Left hindlimb (tissue), 1 donor: ENCODE measurements at places on chromosomes 7 and 10.

DNA sequence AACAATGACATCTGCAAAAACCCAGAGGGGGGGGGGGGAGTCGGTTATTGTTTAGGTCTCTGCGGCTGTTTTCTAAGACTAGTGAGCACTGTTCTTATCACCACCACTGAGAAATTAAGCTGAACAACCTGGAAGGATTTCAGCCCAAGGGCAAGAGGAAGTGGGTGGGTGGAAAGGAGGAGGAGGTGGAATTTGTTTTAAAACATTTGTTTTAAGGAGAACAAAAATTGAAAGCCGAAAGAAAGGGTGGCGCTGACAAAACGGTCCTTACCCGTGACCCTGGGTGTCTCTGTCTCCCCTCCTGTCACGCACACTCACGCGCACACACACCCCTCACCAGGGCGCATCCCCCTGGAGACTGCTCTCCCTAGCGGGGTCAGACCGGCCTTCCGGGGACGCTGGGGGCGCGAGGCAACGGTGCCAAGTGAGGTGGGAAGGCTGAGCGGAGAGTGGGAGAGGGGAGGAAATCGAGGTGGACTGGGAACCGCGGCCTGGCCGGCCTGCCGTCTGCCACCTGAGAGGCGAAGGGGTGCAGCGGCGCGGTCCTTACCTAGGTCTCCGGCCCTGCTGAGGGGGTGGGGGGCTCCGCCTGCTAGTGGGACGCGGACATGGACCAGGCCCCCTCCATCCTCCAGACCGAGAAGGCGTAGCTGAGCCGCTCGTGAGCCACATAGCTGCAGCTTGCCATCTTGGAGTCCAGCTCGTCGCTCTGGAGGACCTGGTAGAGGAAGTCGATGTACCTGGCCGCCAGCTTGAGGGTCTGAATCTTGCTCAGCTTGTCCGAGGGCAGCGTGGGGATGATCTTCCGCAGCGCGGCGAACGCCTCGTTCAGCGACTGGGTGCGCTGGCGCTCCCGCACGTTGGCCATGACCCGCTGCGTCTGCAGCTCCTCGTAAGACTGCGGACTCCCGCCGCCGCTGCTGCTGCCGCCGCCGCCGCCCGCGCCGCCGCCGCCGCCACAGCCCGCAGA is 1.0 kb downstream of the TWIST1 start:
- DNase-seq: peak; percentile 65

DNA sequence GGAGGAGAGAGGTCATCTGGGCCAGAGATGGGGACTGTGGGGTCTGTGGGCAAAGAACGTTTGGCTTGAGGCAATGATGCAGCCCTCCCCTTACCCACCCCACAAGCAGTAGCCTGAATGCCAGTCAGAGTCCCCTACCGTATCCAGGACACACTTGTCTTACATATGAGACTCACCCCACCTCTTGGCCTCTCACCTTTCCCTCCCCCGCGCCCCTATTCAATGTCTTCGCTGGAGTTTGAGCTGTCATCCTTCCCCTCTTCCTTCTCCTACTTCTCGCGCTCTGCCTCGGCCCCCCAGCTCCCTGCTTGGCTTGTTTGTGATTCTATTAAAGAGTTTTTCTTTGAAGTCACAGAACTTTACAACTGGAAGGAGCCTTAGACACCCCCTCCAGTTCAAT is 8.9 kb downstream of the PRRT4 start:
- DNase-seq: no peak

GRCh38 chr10:59234194-59234593 is 57.8 kb downstream of the PHYHIPL start:
- DNase-seq: no peak

GRCh38 chr7:106058928-106059324 is 53.2 kb downstream of the SYPL1 start:
- no peak for DNase-seq

DNA sequence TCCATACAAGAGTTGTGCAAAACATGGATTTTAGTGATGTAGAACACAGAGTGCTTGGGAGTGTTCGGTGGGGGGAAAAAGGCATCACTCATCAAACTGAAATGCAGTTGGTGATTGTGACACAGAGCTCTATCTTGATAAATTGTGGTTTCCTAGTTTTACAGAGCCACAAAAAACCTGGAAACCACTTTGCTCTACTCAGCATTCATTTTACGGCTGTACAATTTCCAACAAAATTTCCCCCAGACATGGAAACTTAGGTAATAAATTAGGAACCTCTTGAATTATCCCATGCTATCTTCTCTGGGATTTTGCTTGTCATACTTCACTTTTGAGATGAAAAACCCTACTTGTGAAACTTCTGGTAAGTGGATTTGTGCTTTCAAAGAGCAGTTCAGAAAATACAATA is 614.9 kb upstream of the FZD8 start:
- DNase-seq: peak; percentile 27

DNA sequence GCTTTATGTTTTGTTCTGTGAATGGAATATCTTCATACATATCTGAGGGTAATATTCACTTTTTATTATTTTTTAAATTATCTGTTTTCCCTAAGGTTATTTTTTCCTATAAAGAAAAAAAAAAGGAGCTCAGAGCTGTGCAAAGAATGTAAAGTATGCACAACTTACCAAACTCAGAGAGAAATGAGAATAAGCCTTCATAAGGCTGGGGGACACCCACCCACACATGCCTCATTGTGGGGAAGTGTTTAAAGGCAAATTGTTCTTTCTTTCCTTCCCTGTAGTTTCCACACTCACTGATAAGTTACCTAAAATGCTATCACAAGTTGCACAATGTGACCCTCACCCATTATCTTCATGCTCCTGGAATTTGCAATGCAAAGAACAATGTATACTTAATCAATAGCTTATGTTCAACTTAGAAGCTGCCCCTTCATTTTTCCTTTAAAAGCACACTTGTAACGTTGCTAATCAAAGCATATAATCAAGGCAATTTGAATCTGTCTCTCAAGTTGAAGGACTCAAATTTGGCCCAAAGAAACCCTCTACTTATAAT is 108.1 kb downstream of the GNAT3 start:
- DNase-seq: no peak

DNA sequence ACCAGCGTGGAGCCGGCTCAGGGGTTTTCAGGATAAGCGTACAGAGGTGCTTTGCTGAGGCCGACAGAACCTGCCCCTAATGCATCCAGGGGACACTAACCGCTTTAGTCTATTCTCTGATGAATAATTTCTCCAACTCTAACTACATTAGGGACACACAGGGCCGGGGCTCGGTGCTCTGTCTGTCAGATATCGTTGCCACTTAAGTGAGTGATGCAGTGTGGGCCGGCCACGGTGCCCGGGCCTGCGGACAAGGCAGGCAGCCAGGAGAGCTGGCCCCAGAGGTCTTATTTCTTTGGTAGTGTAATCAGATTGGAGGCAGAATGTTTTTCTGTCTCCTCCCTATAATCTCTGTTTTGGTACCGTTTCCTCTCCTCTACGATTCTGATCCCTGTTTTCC is 62.7 kb downstream of the ADRA2A start:
- DNase-seq: no peak

GRCh38 chr10:28559618-28560017 is 26.7 kb downstream of the WAC start:
- DNase-seq: no peak

GRCh38 chr10:96740141-96740540 is 19.8 kb upstream of the PIK3AP1 start:
- no peak for DNase-seq

DNA sequence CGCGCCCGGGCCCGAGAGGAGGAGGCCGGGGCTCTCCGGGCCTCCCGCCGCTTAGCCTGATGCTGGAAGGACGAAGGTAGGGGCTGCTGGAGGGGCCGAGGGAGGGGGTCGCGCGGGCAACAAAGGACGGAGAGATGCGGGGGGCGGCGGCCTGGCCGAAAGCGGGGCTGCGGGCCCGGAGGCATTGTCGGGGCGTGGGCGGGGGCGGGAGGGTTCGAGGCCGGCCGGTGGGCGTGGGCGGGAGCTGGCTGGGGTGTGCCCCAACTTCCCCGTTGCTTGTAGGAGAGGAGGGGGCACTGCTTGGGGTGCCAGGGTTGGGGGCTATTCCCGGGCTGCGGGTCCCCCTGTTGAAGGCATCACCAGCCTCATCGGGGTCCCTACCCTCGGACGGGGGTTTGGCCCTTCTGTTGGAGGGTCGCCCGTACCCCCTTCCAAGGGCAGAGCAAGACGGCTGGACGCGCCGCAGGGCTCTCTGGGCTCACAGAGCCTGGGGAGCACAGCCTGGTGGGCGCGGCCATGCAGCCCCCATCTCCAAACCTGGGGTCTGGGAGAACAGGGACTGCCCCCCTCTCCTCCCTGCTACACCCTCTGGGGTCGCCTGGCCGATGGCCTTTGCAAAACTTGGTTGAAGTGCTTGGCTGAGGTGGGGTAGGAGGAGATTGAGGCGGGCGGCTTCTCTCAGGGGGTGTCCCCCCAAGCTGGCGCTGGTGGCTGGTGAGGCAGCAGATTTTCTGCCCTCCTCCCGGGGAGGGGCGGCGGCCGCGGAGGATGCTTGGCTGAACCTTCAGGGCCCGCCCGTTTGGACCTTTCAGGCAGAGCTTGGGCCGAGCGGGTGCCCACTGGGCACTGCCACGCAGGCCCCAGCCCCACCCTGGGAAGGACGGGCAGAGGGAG is 699 bp downstream of the CLIP2 start:
- DNase-seq: peak; percentile 63

DNA sequence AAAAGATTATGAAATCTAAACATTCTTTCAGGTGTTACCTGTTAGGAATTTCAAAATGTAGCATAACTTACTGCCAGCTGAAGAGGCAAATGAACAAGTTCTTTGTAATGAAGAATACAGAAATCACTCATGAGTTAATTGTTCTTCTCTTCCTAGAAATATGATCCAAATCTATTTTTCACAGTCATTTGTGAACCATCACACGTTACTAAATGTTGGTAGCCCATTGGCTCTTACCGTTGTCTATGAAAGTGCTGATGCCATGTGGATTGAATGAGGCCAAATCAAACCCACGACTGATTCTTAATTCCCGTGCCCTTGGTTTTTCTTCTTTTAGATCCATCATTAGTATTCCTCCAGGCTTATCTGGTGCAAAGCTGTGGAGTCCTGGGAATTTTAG is 15.9 kb upstream of the PON3 start:
- DNase-seq: no peak

DNA sequence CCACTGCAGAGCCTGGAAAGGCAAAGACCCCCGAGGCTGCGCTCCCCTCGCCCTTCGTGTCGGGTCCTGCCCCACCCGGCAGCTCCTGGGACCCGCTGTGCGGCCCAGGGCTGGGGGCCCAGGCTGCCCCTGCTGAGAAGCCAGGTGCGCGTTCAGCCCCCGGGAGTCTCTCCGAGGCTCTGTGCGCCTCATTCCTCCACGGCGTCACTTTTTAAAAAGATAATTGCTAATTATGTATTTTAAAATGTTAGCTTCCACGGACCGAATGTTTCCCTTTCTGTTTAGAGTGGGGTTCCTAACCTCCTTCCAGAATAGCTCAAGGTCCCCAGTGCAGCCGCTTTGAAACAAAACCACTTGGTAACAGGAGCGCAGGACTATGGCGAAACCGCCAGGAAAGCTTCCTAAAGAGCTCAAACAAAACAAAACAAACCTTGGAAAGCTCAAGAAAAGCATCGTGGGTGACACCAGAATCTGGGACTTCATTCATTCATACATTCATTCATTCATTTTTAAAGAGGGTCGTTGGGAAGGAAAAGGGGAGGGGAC is 45.6 kb downstream of the PDIA4 start:
- no peak for DNase-seq

- no peak for DNase-seq
Measured at GRCh38 chr7:127976056-127976737, 55.0 kb downstream of the LRRC4 start.

DNA sequence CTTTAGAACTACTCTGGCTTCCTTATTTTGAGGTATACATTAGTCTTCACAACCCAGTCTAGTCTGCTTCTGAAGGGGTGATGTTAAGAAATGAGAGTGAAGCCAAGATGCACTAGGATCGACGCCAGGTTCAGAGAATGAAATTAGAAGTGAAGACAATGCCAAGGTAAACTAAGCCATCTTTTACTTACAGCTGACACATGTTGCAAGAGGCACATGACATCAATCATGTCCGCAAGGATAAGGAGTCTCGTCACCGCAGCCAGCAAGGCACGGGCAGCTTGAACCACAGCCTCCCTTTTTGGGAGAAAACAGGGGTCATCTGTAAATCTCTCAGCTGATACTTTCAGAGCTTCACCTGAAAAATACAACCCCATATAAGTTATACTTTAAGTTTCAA is 156.7 kb downstream of the CTNNA3 start:
- no peak for DNase-seq

DNA sequence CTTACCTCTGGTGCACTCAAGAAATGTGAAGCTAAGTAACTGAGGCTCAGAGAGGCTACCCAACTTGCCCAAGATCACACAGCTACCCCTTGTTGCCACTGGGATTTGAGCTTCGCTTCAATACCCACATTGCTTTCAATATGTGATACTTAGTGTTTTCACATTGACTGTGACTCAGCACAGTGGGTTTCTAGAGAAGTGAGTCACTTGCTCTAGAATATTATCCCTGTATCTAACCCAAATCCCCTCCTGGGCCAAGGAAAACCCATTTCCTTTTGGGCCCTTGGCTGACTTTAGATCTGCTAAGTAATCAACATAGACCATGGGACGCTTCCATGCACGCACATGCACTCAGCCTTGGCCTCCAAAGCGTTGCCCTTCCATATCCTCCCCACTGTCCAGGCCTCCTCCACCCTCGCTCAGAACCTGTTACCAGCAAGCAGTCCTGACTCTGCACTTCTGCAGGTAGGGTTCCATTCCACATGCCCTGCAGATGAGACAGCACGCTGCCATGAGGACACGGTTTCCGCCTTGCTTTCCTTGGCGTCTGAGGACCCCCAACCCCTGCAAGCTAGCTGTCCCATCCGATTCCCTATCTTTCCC is 87.7 kb upstream of the CHST15 start:
- no peak for DNase-seq

GRCh38 chr7:1200045-1200444 is 32.6 kb upstream of the UNCX start:
- peak; percentile 62 for DNase-seq

- DNase-seq: no peak
Measured at GRCh38 chr10:86440874-86441843, 74.6 kb upstream of the GRID1 start.

- no peak for DNase-seq
Measured at GRCh38 chr10:60978287-60979115, 34.5 kb upstream of the RHOBTB1 start.

DNA sequence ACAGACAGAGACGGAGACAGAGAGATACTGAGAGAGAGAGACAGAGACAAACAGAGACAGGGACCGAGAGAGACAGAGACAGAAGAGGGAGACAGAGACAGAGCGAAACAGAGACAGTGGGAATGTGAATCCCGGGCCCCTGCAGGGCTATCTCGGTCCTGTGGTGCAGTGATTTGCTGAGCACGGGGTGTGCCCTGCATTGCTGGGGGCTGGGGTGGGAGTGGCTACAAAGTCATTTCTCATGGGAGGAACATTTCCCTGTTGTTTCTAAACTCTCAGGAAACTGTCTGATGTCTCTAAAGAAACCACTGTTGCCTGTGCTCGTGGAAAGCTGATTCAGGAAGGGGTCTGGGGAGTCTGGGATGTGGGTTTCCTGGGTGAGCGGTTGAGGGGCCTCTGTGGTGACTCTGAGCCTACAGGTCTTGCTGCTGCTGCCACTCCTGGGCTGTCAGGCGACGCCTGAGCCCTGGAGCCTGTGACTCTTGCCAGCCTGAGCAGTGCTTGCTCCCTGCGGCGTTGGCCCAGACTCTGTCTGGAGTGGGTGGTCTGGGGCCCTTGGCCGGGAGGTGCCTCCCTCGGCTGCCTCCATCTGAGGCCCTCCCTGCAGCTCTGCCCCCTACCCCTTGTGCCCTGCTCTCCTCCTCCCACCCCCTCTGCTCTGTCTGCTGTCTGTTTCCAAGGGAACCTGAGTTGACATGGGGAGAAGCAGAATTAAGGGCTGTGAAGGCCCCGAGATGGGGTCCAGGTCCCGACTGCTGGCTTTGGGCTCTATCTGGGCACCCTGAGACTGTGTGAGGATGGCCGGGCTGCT is 292.0 kb downstream of the WDR37 start:
- no peak for DNase-seq
